ENCODE measurements at places on chromosomes 5 and 9. TPM values are rescaled to one million over a fixed set of nuclear protein-coding genes. Genes with fewer than 3 reads are reported as not detected.
A peak's percentile ranks its signal among the peaks of the same experiment; 100 is the strongest.

DNA sequence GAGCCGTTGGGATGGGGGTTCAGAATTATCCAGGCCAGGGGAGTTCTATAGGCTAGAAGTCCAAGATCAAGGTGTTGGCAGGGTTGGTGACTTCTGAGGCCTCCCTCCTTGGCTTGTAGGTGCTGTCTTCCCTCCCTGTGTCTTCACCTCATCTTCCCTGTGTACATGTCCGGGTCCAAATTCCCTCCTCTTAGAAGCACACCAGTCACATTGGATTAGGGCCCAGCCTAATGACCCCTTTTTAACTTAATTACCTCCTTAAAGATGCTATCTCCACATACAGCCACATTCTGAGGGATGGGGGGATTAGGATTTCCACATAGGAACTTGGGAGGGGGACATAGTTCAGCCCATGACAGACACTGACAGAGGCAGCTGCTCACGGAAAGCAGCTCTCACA is 12.1 kb downstream of the LRSAM1 start:
- DNase-seq = no peak

GRCh38 chr5:170362102-170362501 is 27.1 kb downstream of the KCNMB1 start:
- no peak for DNase-seq

- DNase-seq = no peak
These were observed 194.3 kb upstream of the VLDLR start for GRCh38 chr9:2427120-2427891.

GRCh38 chr5:174413567-174414314 is 310.6 kb upstream of the MSX2 start:
- DNase-seq = no peak

DNA sequence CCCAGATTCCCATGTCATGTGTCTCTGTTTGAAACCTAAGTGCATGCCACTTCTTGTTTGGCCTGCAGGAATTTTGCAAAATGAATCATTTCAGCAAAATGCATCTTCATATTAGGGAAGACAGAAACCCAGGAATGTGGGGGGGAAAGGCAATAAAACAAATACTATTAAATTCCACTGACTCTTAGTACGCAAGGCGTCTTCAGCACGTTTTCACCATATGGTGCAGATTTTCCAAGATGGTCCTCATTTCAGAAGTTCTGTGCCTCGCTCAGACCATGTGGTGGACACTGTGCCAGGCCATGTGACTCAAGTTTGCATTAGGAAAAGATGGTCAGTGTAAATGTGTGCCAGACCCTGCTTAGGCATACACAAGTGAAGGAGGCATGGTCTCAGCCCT is 184.0 kb downstream of the ACTL7B start:
- no peak for DNase-seq

- DNase-seq = peak; percentile 58
These were observed 71.4 kb downstream of the RALGPS1 start for GRCh38 chr9:126985870-126986498.

DNA sequence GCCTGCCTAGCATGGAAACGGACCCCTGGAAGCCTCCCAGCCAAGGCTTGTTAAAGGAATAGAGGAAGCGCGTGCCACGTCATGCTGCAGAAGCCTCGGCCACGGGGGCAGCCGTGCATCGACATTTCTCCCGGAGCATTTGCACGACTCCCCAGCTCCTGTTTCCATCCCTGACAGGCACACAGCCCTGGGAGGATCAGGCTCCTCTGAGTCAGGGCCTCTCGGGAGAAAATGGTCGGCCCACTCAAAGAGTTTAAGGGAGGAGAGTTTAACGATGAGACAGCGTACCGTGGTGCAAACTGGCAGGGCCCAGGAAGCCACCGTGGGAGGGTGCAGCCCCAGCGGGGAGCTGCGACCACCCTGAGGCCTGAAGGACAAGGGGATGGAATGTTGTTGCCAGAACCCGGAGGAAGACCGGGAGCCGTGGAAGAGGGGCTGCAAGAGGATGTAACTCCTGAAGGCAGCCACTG is 213.6 kb downstream of the PAX5 start:
- no peak for DNase-seq

GRCh38 chr9:98334796-98335195 is 79.3 kb upstream of the TBC1D2 start:
- no peak for DNase-seq

DNA sequence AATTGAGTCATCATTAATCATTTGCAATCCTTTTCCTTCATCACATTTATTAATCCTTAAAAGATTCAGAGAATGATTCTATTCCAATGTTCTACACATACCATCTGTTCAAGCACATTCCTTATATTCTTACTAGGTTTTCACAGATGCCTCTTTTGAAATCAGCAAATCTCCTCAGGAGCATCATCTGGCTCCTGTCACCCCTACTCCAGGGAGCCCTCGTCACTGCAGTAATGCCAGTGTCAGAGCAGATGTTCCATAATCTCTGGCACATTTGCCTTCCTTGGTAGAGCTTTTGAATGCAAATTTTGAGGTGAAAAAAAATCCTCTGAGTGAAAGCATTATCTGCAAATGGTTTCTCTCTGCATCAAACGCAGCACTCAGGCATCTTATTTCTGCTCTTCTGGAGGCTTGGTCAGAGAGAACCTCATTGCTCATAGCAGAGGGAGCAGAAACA is 7.6 kb upstream of the KCNV2 start:
- no peak for DNase-seq

DNA sequence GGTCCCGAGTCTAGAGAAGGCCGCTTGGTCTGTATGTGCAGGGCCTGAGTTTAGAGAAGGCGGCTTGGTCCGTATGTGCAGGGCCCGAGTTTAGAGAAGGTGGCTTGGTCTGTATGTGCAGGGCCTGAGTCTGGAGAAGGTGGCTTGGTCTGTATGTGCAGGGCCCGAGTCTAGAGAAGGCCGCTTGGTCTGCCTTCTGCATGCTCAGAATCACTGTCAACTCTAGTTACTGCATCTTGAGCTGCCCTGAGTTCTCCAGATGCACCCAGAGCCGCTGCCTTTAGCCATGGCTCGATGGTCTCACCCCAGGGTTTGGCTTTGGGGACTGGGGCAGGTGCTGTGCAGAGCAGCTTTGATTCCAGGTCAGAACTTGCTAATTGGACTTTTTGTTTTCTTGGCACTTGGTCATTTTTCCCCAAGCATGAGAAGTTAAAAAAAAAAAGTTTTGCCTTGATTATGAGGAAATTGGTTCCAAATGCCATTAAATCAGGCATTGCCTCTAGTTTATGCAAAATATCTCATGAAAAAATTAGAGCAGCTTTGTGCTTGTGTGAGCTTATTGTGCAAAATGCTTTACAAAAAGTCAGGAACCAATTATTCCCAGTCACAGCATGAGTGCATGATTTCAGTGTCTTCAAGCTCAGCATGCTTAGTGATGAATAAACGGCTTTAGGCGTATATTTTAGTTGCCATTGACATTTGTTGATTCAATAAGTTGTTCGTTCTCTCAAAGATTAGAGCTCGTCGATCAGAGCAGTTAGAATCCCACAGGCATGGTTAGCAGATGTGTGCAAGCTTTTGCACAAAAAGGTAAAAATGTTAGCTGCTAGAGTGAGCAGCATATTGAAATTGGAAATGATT is 25.4 kb upstream of the EXOC3 start:
- DNase-seq = no peak

GRCh38 chr5:143976055-143976454 is 164.1 kb downstream of the HMHB1 start:
- no peak for DNase-seq

GRCh38 chr9:110248361-110248760 is 7.9 kb downstream of the TXN start:
- DNase-seq = no peak

The IFNA13 gene
- total RNA-seq = not detected

The PCDHGA11 gene
- total RNA-seq = 6.8 TPM

The ERGIC1 gene
- 137 TPM for total RNA-seq

The PCDHAC2 gene
- total RNA-seq = 0.34 TPM

The C9orf50 gene
- not detected for total RNA-seq

The PRXL2C gene
- total RNA-seq = 18.0 TPM
